Lung (tissue), 17 donors: ENCODE measurements at places on chromosomes 12 and 14.

DNA sequence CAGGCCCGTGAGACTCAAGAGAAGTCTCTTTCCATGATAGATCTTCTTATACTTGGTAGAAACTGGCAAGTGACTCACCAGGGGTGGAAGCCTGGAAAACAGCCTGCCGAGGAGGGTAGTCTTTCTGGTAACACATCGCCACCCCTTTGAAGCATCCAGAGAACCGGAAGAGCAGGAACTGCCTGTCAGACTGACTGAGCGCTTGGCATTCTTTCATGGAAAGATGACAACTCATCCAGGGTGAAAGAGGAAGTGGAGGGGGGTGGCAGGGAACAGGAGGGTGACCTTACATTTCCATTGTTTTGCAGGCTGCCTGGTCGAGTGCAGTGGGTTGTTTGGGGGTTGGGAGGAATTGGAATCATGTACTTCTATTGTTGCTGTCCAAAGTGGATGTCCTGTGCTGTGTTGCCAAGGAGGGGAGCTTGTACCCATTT is 34.5 kb downstream of the PRKCH start:
- DNase-seq: peak; percentile 82

DNA sequence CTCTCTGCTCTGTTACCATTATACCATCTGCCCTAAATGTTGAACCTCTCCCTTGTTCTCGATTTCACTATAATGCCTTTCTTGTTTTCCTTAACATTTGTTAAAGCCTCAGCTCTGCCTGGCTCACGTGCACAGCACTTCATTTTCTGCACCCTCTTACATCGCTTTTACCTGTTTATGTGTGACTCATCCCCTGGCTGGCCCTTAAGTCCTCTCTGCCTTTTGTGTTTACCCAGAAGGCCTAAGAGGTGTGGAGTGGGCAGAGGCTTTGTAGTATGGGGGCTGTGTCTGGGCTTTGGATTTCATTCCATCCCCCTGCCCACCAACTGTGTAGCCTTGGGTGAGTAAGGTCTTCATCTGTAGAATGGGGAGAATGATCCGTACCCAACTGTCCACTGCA is 36.5 kb downstream of the UBE3B start:
- DNase-seq: no peak

- no peak for DNase-seq
Observed at GRCh38 chr12:569091-569676, 94.1 kb downstream of the NINJ2 start.

DNA sequence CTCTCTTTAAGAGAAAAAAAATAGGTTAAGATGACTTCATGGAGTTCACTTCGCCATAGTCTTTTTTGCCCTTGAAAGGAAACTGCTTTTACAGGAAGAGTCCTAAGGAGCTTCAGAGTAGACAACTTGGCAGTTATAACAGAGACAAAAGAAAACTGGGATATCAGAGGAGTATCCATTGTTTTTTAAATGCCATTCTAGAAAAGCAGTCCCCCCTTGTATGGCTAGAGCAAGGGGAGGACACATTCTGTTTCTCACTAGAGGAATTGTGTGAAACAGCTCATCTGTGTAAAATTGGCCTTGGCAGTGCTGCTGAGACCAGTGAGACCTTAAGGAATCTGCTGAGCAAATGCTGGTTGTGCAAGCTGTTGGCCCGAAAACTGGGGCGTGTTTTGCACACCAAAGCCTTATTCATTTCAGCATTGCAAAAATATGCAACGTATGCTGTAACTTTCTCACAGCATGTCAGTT is 128.0 kb downstream of the GPR135 start:
- peak; percentile 92 for DNase-seq

DNA sequence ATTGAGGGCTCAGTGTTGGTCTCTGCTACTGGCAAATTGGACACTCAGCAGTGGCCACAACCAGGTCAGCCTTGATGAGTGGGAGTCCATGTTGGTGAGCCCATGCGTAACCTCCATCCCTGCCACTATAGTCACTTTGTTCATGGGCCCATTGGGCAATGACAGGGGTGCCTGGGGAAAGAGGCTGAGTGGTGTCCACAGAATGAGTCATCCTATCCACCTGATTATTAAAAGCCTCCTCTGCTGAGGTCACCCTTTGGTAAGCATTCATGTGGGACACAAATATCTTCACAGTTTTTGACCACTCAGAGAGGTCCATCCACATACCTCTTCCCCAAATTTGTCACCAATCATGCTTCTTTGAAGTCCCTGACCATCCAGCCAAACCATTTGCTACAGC is 50.0 kb downstream of the FIGNL2 start:
- no peak for DNase-seq

DNA sequence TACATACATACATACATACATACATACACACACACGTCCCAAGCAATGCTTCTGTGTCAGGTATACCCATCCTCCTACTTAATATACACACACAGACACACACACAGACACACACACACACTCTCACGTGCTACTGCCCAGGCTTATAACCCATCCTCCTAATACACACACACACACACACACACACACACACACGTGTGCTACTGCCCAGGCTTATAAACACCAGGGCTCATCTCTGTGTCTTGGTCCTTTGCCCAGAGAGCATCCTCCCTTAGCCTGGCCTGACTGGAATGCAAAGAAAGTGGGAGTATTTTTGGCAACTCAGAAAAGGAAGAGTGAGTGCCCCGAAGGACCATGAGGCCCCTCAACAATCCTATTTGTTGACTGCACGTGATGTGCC is 129.0 kb downstream of the RBM19 start:
- no peak for DNase-seq

DNA sequence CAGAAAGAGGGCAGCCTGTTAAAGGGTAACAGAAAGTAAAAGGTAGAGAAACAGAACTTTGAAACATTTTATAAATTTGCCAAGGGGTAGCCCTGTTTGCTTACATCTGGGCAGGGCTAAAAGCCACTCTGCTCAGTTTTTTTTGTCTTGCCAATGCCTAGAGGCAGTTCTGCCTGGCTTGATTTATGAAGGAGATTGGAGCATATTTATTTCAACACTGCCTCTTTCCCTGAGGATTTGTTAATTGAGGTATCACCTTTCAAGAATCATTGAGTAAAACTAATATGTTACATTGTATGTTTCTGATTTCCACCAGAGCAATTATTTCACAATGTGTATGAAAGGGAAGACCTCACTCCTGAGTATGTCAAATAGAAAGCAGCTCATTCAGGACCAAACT is 160.8 kb downstream of the GXYLT1 start:
- no peak for DNase-seq
